ENCODE measurements at places on chromosomes 7 and 10. TPM values are rescaled to one million over a fixed set of nuclear protein-coding genes. Genes with fewer than 3 reads are reported as not detected.

Gene ASZ1
- not detected for total RNA-seq

Gene GSDME
- total RNA-seq = 14.1 TPM

Gene OR2A42
- total RNA-seq = not detected

Gene LRMDA
- total RNA-seq = 2.7 TPM

DNA sequence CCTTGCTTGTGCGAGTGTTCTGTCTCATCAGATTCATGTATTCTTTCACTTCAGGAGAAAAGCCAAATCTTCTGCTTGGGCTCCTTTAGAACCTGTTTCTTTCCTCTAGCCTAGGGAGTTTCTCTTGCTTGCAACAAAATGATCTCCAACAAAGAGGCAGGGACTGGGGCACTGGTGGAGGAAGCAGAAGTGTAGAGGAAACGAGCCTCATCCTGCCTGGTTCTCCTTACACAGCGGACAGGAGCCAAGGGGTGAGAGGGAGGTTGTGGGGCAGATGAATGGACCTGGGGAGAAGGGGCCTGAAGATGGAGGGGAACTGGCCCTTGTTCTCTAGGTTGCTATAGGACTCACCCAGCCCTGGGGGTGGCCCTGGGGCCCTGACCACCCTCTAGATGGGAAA, 141.1 kb downstream of the PKD1L1 start:
- H3K27me3 ChIP-seq = no peaks in the 10 kb centered on the region
- no peak overlapping the region for H3K27ac ChIP-seq
- no peaks in the 10 kb centered on the region for H3K4me1 ChIP-seq

DNA sequence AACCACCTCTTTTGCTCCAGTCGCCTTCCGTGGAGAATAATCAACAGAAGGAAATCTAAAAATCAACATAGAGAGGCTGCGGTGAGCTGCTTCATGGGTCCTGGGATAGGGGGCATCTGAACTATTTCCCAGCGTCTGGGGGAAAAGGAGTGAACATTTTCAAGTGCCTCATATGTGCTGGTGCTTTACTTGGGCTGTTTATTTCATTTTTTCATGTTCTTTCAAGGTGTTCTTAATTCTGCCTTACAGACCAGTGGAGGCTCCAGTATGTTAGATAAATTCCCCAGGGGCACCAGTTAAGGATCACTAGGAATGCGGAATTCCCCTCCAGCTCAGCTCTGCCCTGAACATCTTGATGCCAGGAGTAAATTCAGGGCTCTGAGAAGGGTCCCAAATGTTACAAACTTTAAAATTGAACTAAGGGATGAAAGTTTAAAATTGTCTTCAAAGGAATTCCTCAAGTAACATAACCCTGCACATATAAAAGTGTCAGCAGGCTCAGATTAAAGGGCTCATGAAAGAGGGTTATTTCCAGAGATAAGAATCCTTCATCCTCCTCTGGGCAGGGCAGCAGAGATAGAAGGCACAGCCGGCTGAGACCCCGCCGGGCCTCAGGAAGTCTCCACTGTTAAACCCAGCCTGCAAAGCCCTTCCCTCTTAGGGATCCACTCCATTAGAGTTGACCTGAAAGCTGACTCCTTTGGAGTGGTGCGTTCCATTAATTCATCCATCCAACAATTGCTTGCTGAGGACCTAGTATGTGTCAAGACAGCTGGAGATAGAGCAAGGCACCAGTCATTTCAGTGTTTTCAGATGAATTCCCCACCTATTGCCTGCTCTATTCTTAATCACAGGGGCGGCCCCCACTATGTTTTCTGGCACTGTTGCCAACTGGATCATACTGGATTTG, 345.8 kb downstream of the KCNMA1 start:
- H3K4me3 ChIP-seq = no peak overlapping the region
- no peak overlapping the region for H3K27ac ChIP-seq
- H3K36me3 ChIP-seq = no peaks in the 10 kb centered on the region

Data from psoas muscle (tissue), 8 donors.